ENCODE measurements at places on chromosomes 3 and 15.

GRCh38 chr15:40118473-40118872 lies 9.8 kb upstream of the BMF start:
- no peak for DNase-seq

DNA sequence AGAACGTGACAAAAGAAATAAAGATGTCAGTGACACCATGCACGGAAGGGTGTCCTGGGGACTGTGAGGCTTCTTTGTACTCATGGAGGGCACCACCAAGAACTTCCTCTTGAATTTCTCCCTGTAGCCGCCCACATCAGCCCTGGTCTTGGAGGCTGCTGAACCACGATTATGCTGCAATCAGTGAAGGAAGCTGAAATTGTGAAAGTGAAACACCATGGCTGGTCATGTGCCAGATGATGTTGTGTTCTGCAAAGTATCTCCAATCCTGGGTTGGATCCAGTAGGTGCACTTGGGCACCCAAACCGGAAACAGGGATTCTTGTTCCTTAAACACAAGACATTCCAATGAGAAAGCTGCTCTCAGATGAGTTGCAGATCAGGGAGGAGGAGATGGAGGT lies 104.4 kb upstream of the GOLGA6L6 start:
- no peak for DNase-seq

DNA sequence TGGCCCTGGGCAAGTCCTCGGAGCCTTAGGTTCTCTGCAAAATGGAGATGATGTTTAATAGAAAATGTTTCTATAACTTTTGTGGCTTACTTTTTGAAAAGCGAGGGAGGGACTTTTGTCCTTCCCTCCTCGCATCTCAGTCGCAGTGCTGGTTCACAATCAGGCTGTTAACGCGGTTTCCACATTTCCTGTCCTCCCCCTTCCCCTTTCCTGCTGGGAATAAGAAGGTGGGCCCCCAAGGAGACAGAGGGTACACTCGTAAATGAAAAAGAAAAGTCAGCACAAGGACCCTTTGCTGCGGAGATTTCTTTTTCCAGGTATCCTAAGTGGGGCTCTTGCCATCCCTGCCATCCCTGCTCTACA lies 29.5 kb downstream of the ARHGAP31 start:
- no peak for DNase-seq

DNA sequence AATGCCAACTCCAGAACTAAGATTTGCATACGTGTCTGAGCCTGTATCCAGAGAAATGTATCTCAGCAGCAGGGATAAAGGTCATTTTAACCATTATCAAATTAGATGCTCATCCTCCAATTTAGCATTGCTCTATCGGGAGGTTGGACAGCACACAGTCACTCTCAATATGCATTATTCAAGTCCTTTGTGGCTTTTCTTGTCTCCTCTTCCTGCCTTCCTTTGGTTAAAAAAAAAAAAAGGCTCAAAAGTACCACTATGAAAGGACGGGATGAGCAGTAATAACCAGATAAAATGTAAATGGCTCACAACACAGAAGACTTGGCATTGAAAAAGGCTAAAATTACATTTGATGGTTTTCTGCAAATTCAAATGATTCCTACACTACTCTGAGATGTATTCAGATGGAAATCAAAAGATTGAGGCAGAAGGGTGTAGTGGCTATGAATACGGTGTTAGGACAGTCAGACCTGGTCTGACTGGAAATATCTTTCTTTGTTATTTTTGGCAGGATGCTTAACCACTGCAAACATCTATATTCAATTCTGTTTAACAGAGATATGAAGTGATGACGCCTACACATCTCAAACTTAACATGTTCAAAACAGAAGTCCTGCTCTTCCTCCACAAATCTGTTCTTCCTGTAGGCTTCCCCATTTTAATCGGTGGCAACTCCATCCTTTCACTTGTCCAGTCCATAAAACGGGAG lies 109.6 kb downstream of the ADAMTS9 start:
- no peak for DNase-seq

- no peak for DNase-seq
These were observed 58.5 kb downstream of the ADAMTS7 start for GRCh38 chr15:78752492-78753358.

DNA sequence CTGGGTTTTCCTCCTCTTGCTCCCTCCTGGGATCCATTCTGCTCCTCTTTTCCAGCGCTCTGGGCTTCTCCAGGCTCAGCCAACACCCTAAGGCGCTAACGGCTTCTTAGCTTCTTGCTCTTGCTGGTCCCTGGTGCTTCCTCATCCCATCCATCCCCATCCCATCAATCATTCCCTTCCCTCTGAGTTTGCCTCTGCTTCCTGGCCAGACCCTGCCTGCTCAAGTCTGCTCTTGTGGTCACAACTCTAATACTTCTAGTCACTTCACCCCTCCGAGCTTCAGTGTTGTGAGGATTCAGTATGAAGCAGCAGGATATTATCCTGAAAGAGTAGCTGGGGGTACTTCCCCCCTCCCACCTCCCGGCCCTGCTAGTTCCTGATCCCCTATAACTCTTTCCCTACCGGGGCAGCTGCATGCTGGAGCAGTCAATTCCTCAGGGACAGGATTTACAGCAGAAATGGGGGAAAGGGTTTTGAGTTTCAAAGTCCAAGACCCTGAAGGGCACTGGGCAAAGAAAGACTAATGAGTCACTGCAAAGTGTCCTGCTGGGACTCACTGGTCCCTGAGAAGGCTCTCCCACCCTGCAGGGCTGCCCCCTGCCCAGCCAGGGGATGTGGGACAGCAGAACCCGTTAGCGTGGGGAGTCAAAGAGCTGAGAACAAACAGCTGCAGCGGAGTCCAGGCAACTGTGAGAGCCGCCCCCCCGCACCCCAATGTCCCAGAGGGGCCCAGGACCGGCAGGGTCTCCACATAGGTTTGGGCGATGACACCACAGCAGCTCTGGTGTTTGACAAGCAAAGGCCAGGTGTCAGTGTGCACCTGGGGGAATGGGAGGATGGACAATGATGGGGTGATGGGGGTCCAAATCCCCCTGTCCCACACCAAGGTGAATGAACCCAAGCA lies 2.3 kb upstream of the SYNM start:
- DNase-seq, result peak; percentile 61

GRCh38 chr15:86863226-86863915 lies 783.7 kb downstream of the AGBL1 start:
- DNase-seq, result no peak

DNA sequence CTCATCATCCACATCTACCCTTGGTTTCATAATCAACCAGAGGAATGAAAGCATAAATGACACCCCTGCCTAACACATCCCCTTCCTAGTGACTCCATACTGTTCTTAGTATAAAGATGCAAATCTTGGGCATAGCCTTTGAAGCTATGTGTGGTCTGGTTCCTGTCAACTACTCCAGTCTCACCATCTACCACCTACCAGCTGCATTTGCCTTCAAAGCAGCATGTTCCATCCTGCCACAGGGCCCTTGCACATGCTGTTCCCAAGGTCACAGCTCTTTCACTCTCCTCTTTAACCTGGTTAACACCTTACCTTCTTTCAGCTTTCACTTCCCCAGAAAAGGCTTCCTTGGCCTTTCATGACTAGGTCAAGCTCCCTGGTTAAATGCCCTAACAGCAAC lies 62.3 kb upstream of the ARHGEF3 start:
- no peak for DNase-seq

- peak; percentile 83 for DNase-seq
These were observed 189.4 kb downstream of the MFSD1 start for GRCh38 chr3:158991146-158991705.

DNA sequence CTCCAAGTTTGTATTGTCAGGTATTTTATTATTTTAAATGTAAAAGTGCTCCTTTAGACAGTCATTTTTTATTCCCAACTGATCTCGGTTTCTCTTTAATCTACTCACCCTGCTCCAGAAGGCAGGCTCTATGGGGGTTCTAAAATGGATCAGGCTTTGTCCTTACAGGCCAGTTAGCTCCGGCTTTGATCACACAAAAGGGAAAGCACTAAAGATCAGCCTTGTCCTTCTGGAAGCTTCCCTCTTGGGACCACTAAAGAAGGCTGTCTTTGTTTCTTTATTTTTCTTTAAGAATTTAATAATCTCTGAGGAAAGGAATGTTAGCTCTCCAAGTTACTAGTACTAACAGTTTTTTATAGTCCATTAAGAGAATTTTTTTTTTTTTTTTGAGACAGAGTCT lies 560.5 kb upstream of the ZNF717 start:
- DNase-seq, result no peak

DNA sequence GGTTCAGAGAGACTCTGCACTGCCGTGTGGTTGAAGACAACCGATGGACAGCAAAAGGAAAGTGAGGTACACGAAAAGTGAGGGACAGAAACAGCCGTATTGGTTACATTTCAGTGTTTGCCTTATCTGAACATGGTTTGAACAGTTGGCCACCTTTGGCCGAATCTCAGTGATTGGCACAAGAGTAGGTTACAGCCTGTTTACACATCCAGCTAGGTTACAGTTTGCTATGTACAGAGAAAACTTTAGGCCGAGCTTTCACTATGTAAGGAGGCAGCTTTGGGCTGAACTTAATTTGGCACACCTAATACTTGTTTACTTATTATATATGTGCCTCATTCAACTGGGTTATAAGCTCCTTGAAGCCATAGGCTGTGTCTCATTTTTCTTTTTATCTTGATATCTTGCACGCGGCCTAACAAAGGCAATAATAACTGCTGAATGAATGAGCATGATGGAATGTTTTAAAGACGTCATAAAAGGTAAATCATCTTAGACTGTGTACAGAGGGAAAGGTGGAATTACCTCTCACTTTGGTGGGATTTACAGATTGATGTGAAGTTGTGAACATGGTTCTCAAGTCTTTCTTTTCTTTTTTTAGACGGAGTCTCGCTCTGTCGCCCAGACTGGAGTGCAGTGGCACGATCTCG lies 17.2 kb upstream of the GREM1 start:
- DNase-seq, result no peak

All from NCI-H524 (cell line).